ENCODE measurements at places on chromosomes 3 and 15.
A peak's percentile ranks its signal among the peaks of the same experiment; 100 is the strongest.

- peak; percentile 71 for DNase-seq
Observed at GRCh38 chr3:122258757-122259371, 66.2 kb upstream of the CSTA start.

DNA sequence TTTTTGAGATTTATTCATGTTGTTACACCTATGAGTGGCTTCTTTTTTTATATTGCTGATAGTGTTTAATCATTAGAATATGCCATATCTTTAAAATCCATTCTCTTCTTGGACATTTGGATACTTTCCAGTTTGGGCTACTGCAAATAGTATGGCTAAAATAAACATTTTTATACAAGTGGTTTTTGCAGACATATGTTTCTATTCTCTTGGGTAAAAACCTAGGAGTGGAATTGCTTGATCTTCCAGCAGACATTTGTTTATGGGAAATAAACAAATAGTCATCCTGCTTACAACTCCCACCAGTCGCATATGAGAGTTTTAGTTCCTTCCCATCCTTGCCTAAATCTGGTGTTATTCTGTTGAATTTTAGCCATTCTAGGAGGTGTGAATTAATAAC is 193.1 kb downstream of the ALCAM start:
- DNase-seq: no peak

GRCh38 chr15:69012761-69013364 is 1.6 kb upstream of the NOX5 start:
- DNase-seq: no peak

- DNase-seq: no peak
Observed at GRCh38 chr3:129618901-129619671, 12.6 kb upstream of the PLXND1 start.

DNA sequence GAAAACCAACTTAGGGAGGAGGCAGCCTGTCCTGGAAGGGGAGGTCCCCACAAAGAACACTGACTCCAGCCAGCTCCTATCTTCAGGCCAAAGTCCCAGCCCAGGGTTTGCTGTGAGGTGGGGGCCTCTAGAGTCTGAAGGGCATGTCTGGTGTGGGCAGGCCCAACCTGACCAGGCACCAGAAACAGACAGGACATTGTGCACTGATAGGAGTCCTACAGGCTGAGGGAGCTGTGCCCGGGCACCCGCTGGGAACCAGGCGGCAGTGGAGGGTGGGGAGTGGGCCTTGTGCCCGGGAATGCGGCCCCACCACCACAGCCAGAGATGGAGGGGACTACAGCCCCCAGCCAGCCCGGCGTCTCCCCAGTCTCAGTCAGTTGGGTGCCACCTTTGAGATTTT is 161.4 kb downstream of the WNT7A start:
- DNase-seq: no peak

DNA sequence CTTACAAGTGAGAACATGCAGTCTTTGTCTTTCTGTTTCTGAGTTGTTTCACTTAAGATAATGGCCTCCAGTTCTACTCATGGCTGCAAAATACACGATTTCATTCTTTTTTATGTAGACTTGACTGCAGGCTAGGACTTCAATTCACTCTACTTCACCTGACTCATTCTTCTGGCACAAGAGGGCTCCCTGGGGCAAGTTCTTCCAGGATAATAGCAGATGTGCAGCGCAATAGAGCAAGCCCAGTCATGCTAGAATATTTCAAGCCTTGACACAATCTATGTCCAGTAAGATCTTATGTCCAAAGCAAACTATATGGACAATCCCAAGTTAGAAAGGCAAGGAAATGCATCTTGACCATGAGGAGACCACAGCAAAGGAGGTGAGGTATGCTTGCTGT is 211.7 kb upstream of the GADL1 start:
- no peak for DNase-seq

GRCh38 chr15:91228890-91229289 is 128.8 kb downstream of the SV2B start:
- no peak for DNase-seq

GRCh38 chr15:38867556-38867955 is 302.9 kb upstream of the RASGRP1 start:
- no peak for DNase-seq

GRCh38 chr3:139523718-139524117 is 15.8 kb downstream of the RBP1 start:
- no peak for DNase-seq

DNA sequence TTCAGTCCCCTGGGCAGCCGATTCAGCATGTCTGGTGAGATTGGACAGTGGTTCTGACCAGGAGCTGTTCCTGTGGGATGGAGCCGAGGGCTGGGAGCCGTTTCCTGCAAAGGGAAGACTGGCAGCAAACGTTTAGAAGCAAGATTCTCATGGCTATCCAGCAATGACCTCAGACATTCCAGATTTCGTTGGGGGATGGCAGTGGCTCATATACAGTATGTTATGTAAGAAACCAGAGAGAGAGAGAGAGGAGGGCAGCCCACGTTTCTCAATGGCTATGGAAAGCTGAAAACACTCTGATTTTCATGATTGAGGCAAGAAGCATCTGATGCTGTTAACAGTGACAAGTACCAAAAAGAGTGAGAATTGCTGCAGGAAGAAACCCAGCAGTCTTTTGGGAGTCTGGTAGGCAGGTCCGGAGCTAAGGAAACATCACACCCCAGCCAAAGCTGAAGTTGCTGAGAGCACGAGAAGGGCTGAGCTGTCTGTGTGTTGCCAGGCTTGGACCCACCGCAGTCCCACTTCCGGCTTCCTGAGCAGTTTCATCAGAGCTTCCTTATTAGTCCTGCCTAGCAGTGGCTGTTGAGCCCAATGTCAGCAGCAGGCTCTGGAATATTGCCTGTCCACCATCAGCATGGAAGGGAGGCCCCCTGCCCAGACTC is 25.6 kb upstream of the VPS8 start:
- DNase-seq: no peak

DNA sequence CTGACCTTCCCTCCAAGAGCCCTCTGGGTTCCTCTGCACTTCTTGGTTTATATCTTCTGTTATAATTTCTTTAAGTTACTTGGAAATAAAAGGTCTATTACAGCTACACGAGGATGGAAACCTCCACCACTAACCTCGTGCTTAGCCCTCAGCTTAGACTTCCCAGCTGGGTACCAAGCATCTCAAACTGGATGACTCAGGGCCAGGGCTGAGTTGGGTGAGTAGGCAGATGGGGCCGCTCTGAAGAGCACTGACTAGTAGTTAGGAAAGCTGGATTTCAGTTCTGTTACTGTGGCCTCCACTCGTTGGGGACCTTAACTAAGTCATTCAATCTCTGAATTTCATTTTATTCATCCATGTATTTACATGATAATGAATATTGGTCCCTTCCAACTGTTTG is 1036.6 kb downstream of the IGSF11 start:
- DNase-seq: no peak

- no peak for DNase-seq
Observed at GRCh38 chr3:13344663-13345062, 75.5 kb downstream of the NUP210 start.

- DNase-seq: no peak
Observed at GRCh38 chr3:49616491-49616941, 57.6 kb upstream of the APEH start.

DNA sequence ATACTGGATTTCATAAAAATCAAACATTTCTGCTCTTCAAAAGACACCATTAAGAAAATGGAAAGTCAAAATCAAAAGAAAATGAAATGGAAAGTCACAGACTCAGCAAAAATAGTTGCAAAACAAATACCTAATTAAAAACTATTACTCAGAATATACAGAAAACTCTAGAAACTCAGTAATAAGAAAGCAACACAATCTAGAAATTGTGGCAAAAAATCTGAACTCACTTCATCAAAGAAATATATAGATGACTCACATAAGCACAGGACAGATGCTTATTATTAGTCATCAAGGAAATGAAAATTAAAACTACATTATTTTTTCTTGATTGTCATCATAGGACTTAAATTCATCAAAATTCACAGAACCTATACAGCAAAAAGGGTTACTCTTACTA is 430.0 kb downstream of the SHQ1 start:
- no peak for DNase-seq

GRCh38 chr15:70633103-70633831 is 130.1 kb downstream of the UACA start:
- DNase-seq: no peak

DNA sequence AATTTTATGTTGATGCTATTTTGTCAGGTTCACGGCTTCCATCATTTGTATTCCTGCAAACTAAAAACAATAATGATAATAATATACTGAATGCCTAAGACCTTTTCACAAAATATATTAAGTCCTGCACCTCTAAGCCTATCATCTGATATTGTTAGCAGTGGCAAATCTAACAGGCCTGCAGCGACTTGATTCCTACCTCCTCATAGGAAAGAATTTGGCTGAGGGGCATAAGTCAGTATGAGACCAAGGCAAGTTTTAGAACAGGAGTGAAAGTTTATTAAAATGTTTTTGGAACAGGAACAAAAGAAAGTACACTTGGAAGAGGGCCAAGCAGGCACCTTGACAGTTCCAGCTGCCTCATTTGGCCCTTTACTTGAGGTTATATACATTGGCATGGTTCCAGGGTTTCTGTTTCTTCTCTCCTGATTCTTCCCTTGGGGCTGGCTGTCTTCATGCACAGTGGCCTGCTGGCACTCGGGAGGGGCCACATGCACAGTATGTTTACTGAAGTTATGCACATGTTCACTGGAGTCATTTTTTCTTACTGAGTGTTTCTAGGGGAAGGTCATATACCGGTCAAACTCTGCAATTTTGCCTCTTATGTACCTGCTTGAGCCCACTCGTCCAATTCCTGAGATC is 418.1 kb downstream of the EPHA6 start:
- no peak for DNase-seq

GRCh38 chr3:21477541-21478288 is 273.3 kb downstream of the ZNF385D start:
- no peak for DNase-seq

DNA sequence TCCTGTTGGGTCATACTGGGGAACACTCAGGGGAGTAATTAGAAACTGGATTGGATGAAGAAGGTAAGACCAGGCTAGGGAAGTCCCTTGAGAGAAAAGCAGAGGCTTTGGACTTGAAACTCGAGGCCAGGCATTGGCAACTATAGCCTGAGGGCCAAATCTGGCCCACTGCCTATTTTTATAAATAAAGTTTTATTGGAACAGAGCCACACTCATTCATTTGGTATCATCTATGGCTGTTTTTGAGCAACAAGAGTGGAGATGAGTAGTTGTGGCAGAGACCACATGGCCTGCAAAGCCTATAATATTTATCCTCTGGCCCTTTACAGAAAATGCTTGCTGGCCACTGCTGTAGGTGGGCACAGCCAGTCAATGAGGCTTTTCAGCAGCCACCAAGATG is 301.4 kb downstream of the UACA start:
- no peak for DNase-seq

- no peak for DNase-seq
Observed at GRCh38 chr15:43232289-43232874, 11.6 kb upstream of the EPB42 start.

GRCh38 chr15:91219206-91219605 is 119.1 kb downstream of the SV2B start:
- DNase-seq: no peak

DNA sequence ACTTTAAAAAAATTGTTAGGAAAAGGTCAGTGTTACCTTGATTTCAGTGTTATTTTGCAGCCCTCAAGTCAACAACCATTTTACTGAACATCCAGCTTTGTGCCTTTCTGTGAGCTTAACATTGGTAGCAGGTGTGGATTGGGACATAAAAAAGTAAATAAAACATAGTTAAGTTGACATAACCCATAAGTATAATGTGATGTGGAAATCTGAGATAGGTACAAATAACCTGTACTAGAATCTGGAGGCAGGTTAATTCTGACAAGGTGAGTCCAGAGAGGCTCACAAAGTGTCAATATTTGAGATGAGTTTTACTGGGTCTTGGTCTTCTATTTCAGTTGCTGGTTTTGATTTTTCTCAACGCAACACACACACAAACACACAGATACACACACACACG is 151.3 kb downstream of the LPP start:
- DNase-seq: no peak

DNA sequence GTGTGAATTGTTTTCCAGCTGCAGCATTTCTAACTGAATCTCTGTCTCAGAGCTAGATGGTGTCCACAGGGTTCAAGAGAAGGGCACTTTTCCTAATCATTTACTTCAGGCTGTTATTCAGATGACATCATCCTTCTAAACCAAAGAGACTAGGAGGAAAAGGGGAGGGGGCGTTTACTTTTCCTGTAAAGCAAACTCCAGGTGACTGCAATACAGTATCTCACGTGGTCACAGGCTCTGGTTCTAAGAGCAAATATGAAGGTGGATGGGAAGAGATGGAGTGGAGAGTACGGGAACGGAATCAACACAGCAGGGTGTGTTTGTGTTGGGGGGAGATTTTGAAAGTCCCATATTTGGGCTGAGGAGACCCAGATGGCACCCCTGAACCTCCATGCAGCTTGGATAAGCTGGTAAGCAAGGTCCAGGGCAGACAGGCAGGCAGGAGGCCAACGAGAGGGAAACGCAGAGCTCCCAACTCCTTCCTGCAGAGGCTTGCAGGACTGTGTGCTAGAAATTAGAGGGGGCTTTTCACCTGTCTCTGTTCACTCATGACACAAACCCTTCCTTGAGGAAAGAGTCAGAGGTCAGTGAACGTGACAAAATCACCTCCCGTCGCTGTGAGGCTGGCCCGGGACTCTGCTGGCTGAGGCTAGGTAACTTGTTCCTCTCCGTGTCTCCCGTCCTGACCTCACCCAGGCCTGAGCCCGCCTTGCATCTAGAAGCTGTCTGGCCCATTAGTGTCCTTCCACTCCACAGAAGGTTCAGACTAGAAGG is 151.2 kb downstream of the OPA1 start:
- DNase-seq: no peak

- DNase-seq: no peak
Observed at GRCh38 chr3:195062866-195063540, 208.0 kb downstream of the XXYLT1 start.

DNA sequence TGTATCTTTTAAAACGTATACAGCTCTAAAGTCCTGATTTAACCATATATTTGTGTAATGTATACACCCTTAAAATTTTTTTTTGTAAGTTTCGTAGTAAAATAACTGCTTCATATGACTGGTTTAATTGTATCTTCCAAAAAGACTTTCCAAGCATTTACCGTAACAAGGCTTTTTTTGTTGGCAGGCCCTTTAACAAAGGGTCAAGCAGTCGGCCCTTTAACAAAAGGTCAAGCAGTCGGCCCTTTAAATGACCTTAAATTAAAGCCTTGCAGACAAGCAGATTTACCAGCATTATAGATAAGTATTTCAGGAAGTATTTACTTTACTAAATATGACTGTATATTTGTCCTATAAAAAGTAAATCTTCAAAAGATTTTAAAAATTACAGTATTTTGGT is 28.1 kb downstream of the TSC22D2 start:
- no peak for DNase-seq
